ENCODE measurements at places on chromosomes 2 and 18. TPM values are rescaled to one million over a fixed set of nuclear protein-coding genes. Genes with fewer than 3 reads are reported as not detected.
A peak's percentile ranks its signal among the peaks of the same experiment; 100 is the strongest.

- no peak for DNase-seq
These were observed 28.2 kb downstream of the CDKL4 start for GRCh38 chr2:39215545-39215944.

Gene SGPP2
- total RNA-seq = not detected

- no peak for DNase-seq
These were observed 36.3 kb upstream of the CTDP1 start for GRCh38 chr18:79643054-79643984.

Gene MFSD6
- 7.2 TPM for total RNA-seq

DNA sequence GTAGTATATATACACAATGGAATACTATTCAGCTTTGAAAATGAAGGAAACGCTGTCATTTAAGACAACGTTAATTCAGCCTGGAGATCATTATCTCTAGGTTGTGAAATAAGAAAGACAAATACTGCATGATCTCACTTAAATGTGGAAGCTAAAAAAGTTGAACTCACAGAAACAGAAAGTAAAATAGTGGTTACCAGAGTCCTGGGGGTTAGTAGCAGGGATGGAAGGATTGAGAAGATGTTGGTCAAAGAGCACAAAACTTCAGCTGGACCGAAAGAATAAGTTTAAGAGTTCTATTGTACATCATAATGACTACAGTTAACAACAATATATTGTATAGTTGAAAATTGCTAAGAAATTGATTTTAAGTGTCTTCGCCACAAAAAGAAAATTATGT lies 670.3 kb downstream of the NR4A2 start:
- no peak for DNase-seq

DNA sequence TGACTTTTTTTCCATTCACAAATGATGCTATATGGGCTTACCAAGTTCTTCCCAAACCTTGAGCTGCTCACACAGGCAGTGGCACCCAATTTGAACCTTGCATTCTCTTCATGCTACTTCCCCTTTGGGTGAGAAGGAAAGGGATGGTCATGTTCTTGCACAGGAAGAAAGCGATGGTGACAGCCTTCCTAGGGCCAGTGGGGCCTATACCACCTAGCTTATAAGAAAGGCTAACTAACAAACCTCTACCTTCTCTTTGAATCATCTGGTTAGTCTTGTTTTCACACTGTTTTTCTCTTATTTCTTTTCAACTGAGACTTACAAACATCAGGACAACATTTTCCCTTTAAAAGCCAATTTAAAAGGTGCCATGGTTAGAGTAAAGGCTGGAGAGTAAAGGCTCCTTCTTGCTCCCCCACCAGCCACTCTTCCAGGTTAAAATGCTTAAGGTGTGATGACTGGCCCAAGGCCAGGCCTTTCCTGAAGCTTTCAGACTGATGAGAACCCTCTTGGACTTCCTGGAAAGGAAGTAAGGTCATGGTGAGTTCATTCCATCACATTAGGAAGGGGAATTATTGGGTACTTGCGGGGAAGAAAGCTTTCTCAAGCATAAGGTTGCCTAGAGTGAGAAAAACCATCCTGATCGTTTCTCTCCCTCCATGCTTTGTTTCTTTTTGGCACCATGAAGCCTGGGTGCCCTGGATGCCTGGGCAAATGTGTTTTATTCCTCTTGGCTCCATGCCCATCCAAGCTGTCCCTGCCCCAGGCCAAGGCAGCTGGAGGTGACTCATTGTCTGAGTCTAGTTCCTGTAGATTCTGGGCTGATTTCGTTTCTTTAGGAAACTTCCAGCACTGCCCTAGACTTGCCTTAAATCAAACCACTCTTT lies 41.4 kb upstream of the ITGB6 start:
- DNase-seq = peak; percentile 51

- peak; percentile 53 for DNase-seq
These were observed at the start of gene FAM237A for GRCh38 chr2:206642075-206643025. FAM237A (plus strand) TSS chr2:206642487; CDS start chr2:206644237, 1,750 bp downstream.

Gene COL6A3
- total RNA-seq = 0.11 TPM

Gene ALPP
- total RNA-seq = not detected

DNA sequence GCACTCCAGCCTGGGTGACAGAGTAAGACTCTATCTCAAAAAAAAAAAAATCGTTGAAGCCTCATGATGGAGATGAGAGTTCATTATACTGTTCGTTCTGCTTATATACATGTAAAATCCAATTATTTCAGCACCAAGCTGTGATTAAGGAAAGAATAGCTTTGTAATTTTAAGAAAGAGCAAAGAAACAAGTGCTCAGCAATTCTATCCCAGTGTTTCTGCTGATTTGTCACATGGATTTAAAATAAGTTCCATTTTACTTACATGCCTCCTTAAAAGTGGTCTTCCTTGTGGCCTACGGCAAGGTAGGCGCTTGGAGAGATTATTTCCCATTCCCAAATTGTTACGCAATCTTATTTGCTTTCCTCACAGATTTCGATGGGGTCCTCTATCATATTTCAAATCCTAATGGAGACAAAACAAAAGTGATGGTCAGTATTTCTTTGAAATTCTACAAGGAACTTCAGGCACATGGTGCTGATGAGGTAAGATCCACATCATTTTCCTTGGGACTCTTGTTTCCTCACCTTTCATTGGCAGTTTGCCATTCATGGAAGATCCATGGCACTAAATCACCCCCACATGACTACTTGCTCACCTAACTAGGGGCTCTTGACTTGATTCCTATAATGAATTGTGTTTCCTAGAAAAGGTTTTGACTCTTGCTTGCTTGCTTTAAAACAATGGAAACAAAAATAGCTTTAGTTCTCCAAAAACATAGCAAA lies 11.5 kb downstream of the ARPC2 start:
- no peak for DNase-seq

DNA sequence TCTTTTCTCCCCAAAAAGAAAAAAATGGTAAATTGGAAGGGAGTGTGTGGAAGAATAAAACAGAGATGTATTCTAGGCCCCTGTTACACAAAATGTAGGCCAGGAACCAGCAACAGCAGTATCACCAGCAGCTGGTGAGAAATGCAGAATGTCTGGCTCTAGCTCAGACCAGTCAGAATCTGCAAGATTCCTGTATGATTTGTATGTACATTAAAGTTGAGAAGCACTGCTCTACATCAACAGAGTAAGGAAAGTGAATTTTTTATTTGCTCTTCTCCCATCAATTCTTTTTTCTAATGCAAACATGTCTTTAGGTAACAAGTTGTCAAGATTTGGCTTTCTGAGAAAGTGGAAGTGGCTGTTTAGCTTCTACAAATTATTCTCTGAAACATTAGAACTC lies 235.4 kb upstream of the FANCL start:
- DNase-seq = no peak

Gene ACVR1C
- total RNA-seq = 0.93 TPM

DNA sequence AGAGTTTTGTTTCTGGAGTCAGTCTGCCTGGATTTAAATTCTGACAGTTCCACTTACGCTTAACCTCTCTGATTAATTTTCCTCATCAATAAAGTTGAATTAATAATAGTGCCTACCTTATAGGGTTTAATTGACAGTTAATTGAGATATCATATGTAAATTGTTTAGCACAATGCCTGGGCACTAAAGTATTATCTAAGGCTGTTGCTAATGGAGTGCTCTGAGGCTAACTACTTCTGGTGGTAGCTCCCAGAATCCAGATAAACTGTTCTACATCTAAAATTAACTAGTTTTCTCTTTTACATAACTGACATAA lies 185.6 kb upstream of the STON1 start:
- DNase-seq = no peak

- DNase-seq = no peak
These were observed 435 bp downstream of the MYO7B start for GRCh38 chr2:127535918-127536317.

DNA sequence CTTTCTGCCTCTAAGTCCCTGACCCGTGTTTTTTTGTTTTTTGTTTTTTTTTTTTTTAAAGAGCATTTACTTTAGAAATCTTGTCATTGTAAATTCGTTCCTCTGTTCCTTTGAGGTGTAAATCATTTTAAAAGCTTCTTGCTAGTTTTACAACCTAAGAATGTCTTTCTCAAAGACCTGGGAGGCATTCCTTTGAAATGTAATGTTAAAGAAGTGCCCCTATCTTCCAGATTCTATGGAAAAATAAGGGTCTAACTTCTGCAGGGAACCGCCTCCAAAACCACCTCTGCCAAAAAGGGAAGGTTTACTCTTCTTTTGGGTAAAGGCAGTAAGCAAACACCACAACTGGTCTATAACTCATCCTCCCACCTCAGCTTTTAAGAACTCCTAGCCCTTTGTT lies 259.6 kb upstream of the ZNF804A start:
- DNase-seq = no peak

All from SK-MEL-5 (cell line).